Osteoblast (primary cell): ENCODE measurements at places on chromosomes 4 and X. TPM values are rescaled to one million over a fixed set of nuclear protein-coding genes. Genes with fewer than 3 reads are reported as not detected.

DNA sequence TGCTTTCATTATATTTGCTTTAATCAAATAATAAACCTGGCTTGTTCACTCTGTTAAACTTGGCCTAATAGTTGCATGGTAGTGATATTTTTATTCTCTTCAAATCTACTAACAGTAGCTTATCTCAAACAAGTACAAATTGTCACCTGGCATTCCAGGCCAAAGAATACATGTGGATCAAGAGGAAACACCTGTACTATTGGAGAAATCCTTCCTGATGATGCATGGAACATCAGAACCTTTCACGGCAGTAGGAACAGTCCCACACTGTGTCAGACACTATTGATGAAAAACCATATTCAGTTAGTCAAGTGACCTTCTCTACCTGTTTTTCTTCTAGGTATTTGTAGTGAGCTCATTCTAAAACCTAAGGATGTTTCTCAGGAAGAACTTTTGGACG is 17.0 kb downstream of the MTHFD2L start:
- no peak for DNase-seq
- H3K27me3 ChIP-seq, result no peaks in the 10 kb centered on the region
- no peak overlapping the region for H3K4me3 ChIP-seq
- H3K27ac ChIP-seq, result no peak overlapping the region
- no peaks in the 10 kb centered on the region for H3K4me1 ChIP-seq
- H3K36me3 ChIP-seq, result no peaks in the 10 kb centered on the region

- no peaks in the 10 kb centered on the region for H3K4me1 ChIP-seq
- DNase-seq, result peak; percentile 31
- H3K27ac ChIP-seq, result no peak overlapping the region
- no peaks in the 10 kb centered on the region for H3K27me3 ChIP-seq
- H3K36me3 ChIP-seq, result peaks cover 3% of the 10 kb centered on the region
- no peak overlapping the region for H3K4me3 ChIP-seq
Observed at GRCh38 chr4:20512033-20512792, 188.0 kb upstream of the PACRGL start.

DNA sequence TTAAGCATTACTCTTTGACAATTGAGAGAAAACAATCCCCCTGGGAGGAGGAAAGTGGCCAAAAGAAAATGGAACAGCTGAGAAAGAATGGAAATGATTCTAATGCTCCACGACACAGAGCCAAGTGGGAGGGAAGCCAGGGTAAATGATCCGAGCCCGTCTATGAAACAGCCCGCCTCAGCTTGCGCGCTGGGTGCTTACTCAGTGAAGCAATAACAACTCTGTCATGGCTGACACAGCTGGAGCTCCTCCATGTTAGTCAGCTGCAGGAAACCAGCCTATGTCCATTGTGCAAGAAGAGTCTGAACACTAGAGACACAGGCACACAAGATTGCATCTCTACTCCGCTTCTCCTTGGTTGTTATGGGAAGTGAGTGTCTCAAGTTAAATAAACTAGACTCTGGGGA is 19.3 kb downstream of the NOA1 start:
- H3K4me3 ChIP-seq, result no peak overlapping the region
- H3K36me3 ChIP-seq, result peaks cover 10% of the 10 kb centered on the region
- peak; percentile 94 for DNase-seq
- H3K4me1 ChIP-seq, result peaks cover 14% of the 10 kb centered on the region

DNA sequence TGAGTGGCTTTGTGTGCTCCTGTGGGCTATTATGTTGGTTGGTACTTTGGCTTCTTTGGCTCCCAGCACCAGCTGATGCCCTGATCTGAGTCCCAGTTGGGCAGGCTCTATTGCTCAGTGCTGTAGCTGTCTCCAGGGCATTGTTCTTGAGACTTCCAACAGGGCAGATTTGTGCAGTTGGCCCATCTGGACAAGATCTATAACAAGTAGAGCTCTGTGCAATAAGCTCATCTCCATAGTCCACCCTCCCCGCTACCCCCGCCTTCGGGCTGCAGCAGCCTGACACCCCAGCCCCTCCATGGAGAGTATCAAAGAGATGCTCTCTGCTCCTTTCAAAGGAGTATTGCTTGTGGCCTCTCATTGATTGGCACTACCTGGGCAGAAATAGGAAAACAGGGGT is 5.8 kb upstream of the TMEM31 start:
- peaks cover 21% of the 10 kb centered on the region for H3K27me3 ChIP-seq
- no peak overlapping the region for H3K4me3 ChIP-seq
- no peaks in the 10 kb centered on the region for H3K4me1 ChIP-seq

DNA sequence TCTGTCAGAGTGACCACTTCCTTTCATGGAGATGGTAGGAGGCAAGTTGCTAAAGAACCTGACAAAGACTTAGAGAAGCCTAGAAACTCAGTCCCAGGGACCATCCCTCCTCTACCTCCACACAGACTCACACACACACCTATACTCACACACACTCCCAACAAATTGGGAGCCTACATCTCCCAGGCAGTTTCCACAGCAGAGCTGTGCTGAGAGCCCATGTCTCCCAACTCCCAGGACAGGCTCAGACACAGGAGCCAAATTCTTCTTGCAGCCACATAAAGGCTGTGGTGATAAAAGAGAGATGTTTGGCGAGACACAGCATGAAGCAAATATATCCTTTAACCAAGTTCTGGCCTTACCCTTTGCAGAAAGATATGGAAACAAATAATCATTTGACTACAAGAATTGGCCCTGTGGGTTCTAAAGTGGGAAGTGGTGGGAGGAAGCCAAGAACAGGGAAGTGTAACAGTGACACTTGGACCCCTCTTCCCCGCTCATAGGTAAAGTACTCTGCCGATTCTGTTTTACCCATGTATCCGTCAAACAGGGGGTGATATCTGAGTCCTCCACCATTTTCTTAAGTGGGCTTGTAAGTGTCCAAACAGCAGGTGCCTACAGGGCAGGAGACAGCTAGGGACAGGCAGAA is 11.0 kb upstream of the IDS start:
- peaks cover 3% of the 10 kb centered on the region for H3K4me1 ChIP-seq
- H3K27me3 ChIP-seq, result no peaks in the 10 kb centered on the region

DNA sequence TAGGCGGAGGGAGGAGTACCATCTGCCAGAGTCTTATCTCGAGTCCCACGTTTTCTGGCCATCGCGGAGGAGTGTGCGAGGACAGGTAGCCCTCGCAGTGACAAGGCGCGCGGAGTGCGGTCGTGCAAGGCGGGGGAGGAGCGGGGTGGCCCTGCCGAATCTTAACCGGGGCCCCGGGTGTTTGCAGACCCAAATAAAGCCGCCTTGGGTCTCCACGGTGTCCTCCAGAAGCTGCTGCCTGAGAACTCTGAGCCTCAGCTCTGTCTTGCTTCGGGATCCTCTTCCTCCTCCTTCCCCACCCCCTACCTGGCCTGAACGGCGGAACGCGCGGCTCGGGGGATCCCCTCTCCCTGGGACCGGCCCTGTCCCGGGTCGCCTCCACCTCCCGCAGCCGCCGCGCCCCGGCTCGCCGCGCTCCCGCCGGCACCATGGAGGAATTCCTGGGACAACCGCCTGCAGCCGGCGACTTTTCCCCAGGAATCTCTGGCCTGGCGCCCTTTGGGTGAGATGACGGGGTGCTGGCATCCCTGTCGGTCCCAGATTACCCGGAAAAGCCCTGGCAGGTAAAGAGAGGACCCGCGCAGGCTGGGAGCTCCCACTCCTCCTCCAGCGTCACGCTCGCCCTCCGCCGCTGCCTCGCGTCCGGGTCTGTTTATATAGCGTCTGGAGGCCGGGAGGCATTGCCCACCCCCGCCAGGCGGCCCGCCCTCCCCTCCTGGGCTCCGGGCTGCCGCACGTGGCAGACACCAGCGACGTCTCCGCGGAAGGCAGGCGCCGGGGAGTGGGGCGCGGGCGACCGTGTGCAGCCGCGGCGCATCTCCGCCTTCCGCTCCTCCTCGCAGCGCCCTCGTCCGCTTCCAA is at the start of gene GALNTL6:
GALNTL6 (plus strand) TSS at position 740 of the 861 bp plus-strand sequence.
- no peak within 1 kb of the TSS for H3K27ac ChIP-seq
- DNase-seq, result peak; percentile 27
- H3K4me3 ChIP-seq, result no peak within 1 kb of the TSS

- H3K27me3 ChIP-seq, result peaks cover 12% of the 10 kb centered on the region
- H3K4me1 ChIP-seq, result peaks cover 6% of the 10 kb centered on the region
- H3K27ac ChIP-seq, result no peak overlapping the region
- DNase-seq, result no peak
- no peak overlapping the region for H3K4me3 ChIP-seq
Observed at GRCh38 chrX:40240844-40241243, 143.1 kb upstream of the BCOR start.

The IL21 gene
- not detected in 2 replicates for total RNA-seq

The IGBP1 gene
- 85.0 and 88.1 TPM in 2 replicates for total RNA-seq

The IL2 gene
- not detected in 2 replicates for total RNA-seq
